ENCODE measurements at places on chromosomes 1 and 21.

GRCh38 chr1:216140730-216141524 is 282.3 kb downstream of the USH2A start:
- no peak for DNase-seq

DNA sequence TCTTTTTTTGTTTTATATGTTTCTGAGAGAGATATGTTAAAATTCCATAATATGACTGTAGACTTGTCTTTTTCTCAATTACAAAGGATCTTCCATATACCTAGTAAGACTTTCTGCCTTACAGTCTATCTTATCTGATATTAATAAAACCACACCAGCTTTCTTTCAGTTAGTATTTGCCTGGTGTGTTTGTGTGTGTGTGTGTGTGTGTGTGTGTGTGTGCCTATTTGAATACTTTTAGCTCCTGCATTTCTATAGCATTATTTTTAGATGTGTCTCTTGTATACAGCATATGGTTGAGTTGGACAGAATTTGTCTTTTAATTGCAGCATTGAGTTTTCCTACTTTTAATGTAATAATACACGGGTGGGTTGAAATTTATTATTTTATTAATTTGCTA is 27.5 kb downstream of the ST6GALNAC3 start:
- no peak for DNase-seq

DNA sequence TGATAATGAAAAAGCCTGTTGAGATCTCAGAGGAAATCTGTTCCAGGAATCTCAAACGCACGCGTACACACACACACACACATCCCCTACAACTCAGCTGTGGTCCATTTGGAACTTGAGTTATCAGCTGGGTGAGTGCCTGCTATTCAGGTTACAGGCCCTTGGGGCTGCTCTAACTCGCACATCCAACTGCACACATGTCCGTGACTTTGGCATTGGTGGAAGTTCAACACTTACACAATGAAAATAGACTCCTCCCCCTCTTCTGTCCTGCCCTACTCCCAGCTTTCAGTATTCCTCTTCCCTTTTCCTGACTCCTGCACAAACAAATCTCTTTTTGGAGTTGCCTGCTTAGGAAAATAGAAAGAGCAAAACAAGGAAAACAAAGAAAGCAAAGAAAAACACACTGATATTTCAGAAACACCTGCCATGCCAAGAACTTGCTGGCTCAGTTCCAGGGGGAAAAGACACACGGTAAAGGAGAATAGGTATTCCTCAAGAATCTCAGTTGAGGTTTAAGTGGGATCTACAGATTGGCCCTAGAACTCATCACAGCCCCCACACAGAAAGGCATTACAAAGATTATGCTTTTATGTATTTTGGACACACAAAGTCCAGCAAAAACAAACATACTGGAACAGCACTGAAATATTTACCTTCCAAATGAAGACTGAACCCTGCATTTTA is 140.9 kb downstream of the TGFBR3 start:
- no peak for DNase-seq

DNA sequence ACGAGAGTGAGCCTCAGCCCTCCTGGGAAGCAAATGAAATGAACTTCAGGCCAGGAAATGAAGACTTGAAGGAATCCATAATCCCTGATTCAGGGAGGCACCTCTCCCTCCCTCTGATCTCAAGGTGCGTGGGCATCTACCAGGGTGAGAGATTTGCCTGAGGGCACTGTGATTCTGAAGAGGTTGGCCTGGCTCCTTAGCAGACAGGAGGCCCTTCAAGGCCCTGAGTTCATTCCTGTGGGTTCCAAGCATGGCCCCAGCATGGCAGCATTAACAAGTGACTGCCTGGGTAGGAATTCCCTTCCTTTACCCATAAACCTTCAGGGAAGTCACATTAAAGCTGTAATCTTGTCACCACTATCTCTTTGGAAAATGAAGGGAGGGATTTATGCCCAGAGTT is 29.8 kb upstream of the IFNGR2 start:
- DNase-seq, result no peak

DNA sequence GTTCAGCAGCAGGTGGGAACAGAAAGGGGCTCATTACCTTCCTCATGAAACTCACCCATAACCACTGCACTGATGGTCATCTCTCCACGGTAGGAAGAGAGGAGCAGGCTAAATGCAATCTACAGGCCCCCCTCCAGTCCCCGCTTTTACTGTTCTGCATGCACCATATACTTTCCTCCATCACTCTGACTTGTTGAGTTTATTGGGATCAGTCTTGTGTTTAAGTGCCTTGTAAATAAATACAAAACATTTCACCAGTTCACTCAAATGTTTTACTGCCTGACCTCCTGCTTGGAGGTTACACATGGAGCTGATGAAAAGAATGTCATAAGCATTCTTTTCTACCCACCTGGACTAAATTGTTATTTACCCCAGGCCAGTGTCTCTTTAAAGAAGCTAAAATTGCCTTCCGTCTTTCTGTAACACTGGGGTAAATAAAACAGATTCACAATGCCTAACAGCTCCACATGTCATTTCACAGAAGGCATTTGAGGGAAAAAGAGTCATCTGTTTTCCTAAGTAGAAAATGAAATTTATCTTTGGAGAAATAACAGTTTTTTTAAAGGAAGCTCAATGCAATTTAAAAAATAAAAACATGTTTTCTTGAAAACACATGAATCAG is 30.7 kb downstream of the PTPN14 start:
- DNase-seq, result no peak

GRCh38 chr1:203278082-203278884 is 27.0 kb upstream of the BTG2 start:
- peak; percentile 46 for DNase-seq

DNA sequence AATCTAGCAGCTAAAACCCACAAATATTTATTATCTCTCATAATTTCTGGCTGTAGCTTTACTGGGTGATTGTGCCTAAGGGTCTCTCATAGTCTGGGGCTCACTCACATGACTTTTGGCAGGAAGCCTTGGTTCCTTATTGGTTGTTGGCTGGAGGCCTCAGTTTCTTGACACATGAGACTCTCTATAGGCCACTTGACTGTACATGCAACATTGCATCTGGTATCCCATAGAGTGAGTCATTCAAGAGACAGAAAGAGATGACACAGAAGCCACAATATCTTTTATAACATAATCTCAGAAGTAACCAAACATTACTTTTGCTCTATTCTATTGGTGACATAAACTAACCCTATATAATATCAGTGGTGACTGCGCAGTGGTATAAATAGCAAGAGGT is 128.5 kb upstream of the HNRNPU start:
- no peak for DNase-seq

GRCh38 chr1:152419917-152420316 is 5.9 kb upstream of the CRNN start:
- DNase-seq, result no peak

DNA sequence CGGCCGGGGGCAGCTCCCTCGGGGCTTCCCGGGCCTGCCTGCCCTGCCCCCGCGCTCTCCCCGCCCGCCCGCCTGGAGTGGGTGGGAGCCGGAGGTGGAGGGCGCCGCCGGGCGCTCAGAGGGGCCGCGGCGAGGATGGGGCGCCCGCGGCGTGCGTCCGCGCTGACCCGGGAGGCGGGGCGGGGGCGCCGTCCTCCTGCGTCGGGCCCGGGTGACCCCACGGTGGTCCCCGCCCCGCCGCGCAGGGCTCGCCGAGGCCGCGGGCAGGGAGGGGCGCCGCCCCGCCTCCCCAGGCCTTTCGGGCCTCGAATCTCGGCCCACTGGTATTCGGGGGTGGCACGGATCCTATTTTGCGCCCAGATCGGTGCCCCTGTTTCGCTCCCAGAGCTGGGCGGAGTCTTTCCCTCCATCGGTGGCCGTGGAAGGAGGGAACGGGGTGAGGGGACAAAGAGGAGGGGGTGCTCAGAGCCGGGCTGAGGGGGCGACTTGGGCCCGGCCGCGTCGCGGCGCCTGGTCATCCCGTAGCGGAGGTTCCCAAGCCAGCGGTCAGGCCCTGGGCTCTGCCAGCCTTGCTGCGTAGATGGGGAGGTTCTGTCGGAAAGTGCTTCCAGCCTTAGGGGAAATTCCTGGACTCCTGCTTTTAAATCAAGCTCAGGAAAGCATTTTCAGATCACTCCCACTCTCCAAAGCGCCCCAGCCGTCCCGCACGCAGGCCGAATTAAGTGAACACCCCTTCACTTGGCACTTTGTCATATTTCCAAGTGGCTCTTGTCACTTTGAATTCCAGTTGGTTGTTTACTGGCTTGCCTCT is 545 bp downstream of the PATJ start:
- no peak for DNase-seq

DNA sequence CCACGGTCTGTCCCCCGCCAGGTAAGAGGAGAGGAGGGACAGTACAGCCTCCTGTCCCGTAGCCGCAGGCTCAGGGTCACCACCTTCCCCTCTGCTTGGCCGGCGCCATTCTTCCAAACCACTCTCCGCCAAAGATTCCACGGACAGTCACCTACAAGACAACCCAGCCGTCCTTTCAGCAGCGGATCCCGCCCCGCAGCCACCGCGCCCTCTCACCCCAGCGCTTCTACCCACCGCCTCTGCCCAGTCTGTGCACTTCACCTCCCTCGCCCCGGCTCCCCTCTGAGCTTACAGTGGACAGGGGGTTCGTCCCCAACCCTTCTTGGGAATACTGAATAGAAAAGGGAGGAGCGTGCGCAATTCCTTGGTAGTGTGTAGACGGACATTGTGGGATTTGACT is 319.6 kb downstream of the FAM72C start:
- DNase-seq, result no peak

- DNase-seq, result no peak
Observed at GRCh38 chr1:163165119-163165518, 37.6 kb downstream of the RGS5 start.

- no peak for DNase-seq
Observed at GRCh38 chr1:232590744-232591082, 39.2 kb downstream of the SIPA1L2 start.

DNA sequence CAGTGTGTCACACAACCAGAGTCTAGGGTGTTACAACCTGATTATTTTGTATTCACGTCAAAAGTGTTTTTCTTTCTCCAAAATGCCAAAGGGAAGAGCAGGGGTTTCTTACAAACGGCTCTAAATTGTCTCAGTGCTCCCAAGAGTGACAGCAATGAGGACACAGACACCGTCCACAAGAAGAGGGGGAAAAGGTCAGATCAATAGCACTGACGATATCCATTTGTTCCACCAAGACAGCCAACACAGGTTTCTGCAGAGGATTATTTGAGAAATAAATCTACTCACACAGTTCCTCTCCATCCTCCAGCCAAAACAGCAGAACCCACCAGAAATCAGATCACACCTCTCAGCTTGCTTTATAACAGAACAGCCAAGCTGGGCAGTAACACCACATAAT is 193.9 kb downstream of the SEC16B start:
- DNase-seq, result no peak

DNA sequence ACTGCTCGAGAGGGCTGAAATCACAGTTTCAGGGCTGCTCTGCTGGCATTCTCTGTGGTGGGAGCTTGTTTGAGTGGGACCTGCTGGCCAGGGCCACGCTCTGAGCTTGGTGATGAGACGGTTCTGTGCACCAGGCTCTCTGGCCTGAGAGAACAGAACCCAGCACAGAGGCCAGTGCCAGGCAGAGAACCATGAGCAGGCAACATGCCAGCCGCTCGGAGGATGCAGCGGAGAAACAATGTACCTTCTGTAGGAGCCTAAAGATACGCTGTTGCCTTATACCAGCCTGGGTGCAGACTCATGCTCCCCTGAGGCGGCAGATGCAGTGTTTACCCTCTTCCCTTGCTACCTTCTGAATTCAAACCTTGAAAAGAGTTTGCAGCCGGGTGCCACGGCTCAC is 10.0 kb downstream of the C2CD2 start:
- no peak for DNase-seq

GRCh38 chr1:164863056-164863455 is 304.1 kb downstream of the PBX1 start:
- DNase-seq, result no peak

- no peak for DNase-seq
Observed at GRCh38 chr1:236253918-236254637, 27.7 kb downstream of the ERO1B start.

DNA sequence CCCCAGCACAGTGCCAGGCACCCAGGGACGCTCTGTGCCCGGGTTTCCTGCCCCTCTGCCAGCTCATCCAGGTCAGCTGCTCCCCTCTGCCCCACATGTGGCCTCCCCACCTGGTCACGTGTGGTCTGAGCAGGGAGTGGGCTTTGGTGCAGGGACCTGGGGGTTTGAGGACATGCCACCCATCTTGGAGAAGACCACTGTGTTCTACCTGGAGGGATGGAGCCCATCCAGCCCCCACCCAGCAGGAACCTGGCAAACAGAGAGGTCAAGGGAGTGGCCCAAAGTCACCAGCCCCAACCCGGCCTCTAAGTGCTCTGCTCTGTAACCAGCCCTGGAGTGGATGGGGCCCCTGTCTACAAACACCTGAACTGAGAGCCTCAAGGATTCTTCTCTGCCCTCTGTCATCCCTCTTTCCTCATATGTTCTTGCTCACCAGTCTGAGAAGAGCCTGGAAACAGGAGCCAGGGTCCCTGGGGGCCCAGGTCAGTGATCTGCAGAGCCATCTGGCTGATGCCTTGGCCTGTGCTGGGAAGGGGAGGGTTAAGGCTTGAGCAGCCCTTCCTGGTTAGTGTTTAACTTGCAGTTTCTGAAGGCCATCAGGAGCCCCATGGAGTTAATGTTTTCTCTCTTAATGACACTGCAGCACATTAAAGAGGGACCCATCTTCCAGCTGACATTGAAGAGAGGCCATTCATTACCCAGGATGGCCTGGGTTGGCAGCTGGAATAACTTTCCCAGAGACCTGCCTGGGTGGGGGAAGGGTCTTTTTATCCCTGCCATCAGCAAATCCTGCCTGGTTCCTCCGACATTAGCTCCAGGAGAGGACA is 235.4 kb downstream of the PTPRU start:
- DNase-seq, result no peak

GRCh38 chr1:153881751-153882150 is 41.0 kb downstream of the GATAD2B start:
- no peak for DNase-seq

GRCh38 chr21:17269760-17270159 is 243.1 kb upstream of the CXADR start:
- no peak for DNase-seq

GRCh38 chr1:166915941-166916340 is 39.9 kb upstream of the TADA1 start:
- no peak for DNase-seq

DNA sequence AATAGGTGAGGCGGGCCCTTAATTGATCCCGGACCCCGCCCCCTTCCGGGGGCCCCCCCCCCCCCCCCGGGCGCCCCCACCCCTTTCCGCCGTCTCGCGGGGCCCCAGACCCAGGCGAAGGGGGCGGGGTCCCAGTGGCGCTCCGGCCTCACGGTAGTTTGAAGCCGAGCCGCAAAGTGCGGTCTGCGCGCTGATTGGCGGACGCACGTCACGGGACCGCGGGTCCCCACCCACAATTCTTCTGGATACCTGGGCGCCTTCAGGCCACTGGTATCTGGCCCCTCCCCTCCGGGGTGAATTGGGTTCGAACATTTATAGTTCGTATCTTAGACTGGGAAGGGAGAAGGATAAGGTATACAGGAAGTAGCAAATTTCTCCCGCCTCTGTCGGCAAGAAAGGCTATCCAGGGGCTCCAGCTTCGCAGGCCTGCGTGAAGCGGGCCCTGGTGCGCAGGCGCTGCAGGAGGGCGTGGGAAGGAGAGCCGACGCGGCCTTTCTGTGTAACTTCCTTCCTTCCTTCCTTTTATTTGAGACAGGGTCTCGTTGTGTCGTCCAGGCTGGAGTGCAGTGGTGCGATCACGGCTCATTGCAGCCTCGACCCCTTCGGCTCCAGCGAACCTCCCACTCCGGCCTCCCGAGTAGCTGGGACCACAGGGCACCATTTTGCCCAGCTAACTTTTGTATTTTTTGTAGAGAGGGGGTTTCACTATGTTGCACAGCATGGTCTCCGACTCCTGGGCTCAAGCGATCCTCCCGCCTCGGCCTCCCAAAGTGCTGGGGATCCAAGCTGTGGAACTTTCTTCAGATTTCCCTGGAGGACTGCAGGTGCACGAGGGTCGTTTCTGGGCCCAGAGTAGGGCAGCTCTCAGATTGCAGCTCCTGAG is 564 bp upstream of the HMGN1 start:
- peak; percentile 98 for DNase-seq

Data from CD4-positive, alpha-beta T cell treated with Interleukin-6 for 4 hours (primary cell).